ENCODE measurements at places on chromosomes 2 and 18.

- no peak for DNase-seq
These were observed 66.5 kb downstream of the CLHC1 start for GRCh38 chr2:55165626-55166025.

GRCh38 chr2:103265521-103265920 lies 503.7 kb downstream of the TMEM182 start:
- no peak for DNase-seq

DNA sequence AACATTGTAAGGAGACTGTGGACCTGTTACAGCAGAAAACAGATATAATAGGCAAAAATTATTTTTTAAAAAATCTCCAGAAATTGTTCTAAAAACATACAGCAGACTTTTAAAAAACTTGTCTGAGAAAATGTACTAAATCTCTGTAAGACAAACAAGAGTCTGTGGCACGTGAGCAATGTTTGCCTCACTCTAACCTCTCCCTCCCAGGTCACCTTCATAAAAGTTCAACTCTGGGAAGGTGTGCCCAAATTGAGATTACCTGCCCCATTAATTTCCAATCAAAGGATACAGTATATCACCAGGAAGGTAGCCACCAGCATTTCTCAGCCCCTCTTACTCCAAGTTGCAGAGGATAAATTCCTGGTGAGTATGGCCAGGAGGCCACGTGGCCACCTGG lies 992.7 kb downstream of the TMEM182 start:
- DNase-seq, result no peak

- no peak for DNase-seq
These were observed 557.3 kb upstream of the ZNF804A start for GRCh38 chr2:184041077-184041476.

DNA sequence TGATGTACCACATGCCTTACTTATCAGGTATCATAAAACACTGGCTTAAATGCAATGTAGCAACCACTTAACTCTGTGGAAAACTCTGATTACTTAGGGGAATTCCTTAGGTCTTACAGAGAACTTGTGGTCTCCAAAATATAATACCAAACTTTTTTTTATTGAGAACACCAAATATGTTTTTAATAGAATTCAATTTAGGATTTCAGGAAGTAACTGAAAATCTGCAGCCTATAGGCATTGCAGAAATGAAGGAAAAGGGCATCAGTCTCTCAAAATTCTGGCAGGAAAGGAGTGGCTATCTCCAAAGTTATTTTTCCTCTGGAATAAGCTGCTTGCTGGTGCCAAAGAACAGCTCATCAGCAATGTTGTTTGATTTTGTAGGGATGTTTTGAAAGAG lies 105.3 kb upstream of the UGP2 start:
- no peak for DNase-seq

DNA sequence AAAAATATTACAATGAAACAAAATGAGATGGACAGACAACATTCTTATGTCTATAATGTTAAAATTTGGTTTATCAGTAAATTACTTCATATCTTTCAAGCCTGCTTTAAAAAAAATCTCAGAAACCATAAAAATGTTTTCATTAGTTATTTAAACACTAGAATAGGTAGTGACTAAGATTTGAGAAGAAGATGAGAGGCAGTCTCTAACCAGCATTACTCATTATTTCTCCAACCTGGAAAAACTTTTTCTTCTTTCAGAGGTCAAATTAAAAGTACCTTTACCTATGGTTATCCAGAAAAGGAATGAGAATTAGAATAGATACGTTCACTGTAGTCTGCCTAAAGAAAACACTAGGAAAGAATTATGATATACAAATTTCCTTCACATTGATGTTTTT lies 50.3 kb downstream of the IKZF2 start:
- no peak for DNase-seq

DNA sequence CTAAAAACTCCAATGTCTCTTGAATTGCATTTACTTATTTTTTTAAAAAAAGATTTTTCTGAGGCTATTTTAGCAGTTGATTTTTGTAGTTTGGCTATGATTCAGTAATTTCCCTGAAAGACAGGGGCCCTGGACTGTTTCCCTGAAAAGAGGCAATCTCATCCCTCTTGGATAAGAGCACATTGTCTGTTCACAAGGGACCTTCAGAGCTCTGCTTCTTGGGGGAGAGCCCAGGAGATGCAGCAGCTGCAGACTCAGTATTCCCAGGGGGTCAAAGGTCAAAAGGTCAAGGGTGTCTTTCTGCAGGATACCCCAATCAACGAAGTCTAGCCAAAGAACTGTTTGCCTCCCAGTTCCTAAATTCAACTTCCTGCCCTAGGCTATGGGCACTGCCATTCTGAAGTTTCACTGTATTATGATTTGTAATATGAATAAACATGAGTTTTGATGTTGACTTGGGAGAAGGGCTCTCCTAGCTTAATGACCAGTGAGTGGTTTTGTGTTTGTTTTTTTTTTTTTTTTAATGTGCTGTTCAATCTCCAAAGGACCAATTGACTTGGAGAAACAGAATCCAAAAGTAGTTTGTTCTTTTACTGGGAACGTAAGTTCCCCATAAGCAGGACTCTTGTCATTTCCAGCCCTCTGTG lies 157.0 kb upstream of the SERPINE2 start:
- peak; percentile 40 for DNase-seq

DNA sequence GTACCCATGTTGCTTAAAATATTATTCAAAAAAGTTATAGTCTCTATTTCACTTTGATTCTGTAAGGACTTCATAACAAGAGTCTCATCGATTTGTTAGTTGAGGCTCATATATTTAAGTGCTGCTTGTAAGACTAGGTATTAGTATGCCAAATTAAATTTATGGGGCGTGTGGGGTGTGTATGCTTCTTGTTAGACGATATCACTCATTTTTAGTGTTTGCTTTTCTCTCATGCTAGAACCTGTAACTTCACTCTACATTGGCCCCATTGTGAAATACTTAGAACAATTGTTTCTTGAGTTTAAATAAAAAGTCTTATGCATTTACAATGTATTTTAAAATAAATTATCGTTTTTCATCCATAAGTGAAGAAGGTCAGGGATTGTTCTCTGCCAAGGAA lies 63.6 kb downstream of the CTNNA2 start:
- no peak for DNase-seq

- DNase-seq, result no peak
These were observed 62.1 kb upstream of the HDAC4 start for GRCh38 chr2:239462671-239463506.

- no peak for DNase-seq
These were observed 6.2 kb downstream of the LTBP1 start for GRCh38 chr2:32952761-32953476.

GRCh38 chr2:16871411-16871810 lies 205.8 kb upstream of the CYRIA start:
- DNase-seq, result no peak

DNA sequence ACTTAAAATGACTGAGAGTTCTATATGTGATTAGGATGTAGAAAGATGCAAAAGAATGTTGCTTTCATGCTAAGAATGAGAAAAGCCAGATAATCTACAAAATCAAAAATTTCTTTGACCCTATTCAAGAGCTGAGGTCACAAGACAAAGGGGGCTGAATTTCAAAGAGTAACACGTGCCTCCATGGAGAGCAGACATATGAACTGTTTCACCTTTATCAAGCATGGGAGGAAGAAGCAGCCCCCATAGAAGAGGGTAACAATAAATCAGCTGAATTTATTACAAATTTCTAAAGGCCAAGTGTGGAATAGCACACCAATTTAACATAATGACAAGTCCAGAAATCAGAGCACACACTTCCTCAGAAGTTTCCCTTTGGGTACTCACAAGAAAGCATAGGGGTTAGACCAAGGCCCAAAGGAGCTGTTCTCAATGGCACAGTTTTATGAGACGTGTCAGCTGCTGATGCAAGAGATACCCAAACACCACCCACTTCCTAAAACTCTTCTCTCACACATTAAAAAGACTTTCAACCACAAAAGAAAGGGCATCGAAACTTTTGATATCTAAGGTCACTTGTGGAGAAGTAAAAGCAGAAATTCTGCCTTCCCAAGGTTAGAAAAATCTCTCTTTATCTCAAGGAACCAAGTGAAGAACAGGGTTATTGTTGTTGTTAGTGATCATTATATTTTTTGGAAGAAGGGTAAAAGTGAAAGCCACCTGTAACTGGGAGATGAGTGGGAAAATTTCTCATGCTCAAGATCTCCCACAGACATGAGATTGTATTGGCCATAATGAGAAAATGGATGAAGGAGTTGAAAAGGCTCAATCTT lies 950.1 kb downstream of the TRIB2 start:
- DNase-seq, result no peak

DNA sequence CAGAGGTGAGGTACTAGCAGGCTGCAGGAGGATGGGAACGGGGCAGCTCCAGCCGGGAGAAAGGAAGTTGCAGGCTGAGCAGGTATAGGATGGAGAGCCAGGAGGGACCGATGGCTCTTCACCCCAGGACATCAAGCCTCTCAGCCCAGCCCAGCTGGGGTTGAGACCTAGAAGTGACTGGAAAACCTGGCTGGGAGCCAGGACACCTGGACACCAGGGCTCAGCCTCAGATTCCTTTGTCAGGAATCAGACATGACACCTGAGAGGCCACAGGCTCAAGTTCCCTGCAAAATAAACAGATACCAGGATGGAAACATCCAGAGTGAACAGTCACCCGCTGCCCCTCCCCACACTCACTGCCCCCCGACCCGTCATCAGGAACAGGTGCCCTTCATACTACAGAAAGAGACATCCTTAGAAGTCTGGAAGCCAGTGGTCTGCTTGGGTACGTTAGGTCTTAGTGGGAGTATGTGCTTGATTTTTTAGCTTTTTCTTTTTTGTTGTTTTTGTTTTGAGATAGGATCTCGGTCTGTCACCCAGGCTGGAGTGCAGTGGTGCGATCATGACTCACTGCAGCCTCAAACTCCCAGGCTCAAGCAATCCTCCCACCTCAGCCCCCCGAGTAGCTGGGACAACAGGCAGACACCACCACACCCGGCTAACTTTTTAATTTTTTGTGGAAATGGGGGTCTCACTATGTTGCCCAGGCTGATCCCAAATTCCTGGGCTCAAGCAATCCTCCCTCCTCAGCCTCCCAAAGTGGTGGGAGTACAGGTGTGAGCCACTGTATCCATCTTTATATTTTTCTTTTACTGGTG lies 95.7 kb upstream of the STPG4 start:
- DNase-seq, result no peak

DNA sequence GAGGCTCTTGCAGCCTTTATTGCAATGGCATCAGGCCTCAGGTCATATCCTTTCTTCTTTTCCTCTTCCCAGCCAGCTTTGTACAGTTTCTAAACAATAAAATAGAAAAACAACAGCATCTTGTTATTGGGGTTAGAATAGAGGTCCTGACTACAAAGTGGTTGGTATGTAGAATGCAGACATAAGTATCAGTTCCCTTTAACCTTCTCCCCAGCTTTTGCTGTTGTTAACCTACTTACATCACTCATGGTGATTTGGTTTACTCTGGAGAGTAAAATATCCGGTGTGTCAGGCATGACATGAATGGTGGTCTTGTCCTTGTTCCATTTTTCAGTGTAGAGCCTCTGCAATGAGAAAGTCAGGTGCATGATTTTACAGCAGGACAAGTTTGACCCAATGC lies 69.8 kb downstream of the NEB start:
- no peak for DNase-seq

- DNase-seq, result no peak
These were observed 839 bp upstream of the GPR148 start for GRCh38 chr2:130728007-130728454.

GRCh38 chr18:38575023-38575422 lies 1009.4 kb upstream of the CELF4 start:
- DNase-seq, result no peak

DNA sequence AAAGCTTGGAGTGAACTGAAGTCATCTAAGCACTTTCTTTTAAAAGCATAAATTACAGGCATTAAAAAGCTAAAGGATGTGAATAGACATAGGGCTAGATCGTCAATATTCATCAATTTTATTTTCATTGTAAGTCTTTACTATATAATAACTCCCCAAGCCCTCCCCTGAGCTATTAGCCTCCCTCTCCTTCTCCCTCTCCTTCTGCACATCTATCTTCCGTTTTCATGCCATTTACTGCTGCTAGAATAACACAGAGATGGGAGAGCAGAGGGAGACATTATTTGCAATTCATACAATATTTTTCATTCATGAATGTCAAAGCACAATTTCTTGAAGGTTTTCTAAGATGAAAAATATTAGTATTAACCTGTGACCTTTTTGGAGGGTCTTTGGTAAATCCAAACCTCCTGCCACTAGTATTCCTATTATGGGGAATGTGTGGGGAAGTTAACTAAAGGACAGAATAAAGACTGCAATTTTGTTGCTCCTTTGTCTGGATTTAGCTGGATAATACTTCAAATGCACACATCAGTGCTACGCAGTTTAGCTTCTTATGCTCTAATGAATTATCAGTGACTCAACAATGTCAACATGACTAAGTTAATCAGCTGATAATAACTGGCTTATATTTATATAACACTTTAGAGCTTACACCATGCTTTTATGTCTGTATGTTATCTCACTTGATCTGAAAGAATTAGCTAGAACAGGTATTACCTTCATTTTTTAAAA lies 28.2 kb upstream of the MFF start:
- no peak for DNase-seq

DNA sequence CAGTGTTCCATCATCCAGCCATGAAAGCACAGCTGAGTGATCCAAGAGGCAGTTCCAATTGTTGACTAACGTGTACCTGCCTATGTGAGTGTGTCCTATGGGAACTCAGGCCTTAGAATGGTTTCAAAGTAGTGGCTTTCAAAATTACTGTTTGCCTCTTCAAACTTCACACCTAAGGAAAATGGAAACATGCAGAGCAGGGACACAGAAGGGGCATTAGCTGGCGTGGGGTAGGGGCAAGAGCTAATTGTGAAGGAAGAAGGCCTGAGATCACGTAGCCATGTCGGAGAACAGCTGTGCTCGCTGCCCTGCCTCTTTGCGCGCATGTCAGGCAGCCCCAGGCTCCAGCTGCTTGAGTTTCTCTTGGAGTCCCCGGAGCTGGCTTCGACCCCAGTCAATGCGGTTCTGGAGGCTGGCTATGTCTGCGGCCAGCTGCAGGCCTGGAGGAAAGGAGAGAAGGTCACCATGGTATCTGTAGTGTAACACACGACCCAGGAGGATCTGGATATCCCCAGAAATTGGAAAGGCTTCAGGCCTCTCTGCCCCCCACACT lies 3.8 kb upstream of the IMP4 start:
- no peak for DNase-seq

DNA sequence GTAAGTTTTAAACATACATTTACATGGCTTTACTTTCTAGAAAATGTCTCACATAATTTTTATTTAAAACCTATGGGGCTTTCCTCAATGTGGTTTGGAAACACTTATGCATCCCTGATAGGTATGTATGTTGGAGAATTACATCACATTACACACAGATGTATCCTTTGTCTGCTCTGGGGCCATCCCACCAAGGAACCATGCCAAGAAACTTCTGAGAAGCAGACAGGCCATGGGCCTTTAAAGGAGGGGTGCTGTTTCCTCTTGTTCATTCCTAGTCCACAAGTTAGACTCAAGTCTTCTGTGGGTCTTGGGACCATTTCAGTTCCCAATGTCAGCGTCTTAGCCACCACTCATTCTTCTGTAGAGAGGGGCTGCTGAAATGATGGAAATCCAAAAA lies 162.0 kb upstream of the SETBP1 start:
- no peak for DNase-seq
